ENCODE measurements at places on chromosomes 16 and 17.

GRCh38 chr17:18191967-18192366 is 8.3 kb downstream of the ALKBH5 start:
- DNase-seq = no peak

DNA sequence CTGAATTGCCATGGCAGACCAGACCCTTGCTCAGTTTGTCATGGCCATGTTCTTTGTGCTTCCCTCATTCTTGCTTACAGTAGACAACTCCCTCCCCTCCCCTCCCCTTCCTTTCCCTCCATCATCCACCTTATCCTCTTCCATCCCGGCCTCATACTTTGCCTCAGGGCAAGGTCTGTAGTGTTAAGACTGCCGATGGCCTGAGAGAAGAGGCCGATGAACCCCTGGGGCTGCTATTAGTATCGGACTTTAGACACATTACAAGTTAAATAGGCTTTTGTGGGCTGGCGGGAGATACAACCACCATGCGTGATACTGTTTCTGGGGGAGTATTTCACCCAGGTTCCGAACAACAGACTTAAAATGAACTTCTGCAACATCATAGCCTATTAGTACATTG is 364.5 kb upstream of the ZFHX3 start:
- no peak for DNase-seq

- no peak for DNase-seq
Observed at GRCh38 chr16:67174706-67175231, 4.4 kb downstream of the NOL3 start.

DNA sequence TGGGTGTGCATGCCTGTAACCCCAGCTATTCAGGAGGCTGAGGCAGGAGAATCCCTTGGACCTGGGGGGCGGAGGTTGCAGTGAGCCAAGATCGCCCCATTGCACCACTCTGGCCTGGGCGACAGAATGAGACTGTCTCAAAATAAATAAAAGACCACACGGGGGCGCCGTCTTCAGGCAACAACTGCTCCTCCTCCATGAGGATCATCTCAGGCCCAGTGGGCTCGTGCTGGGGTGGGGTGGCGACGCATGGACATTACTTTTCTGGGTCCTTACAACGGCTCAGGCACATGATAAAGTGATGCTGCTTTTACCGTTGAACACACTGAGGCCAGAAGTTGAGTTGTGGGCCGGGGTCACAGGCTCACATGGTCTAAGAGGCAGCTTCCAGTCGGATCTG is 56.2 kb downstream of the PRMT7 start:
- no peak for DNase-seq

- peak; percentile 97 for DNase-seq
Observed at GRCh38 chr17:66540131-66540781, 237.8 kb downstream of the PRKCA start.

DNA sequence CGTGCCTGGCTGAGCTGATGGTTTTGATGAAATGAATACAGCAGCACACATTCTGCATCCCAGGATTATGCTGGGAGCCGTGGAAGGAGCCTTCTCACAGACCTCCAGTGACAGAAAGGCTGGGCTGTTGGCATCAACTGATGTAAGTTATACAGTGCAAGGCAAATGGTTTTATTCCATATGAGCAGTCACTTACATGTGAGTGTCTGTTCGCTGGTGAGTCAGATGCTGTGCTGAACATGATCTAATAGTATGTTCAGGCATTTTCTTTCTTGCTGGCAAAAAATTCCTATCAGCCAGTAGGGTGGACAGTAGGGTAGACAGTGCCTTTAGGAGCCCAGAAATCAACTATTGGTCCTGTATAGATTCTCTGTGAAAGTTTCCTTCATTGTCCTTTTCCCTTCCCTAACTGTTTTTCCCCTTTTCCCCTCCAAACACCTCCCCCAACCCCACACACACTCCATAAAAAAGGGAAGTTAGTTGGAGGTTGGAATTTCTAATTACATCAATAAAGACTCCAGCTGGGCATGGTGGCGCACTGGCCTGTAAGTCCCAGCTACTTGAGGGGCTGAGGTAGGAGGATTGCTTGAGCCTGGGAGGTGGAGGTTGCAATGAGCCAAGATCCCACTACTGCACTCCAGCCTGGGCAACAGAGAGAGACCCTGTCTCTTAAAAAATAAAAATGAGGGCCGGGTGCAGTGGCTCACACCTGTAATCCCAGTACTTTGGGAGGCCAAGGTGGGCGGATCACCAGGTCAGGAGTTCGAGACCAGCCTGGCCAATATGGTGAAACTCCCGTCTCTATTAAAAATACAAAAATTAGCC is 36.2 kb downstream of the LDHD start:
- DNase-seq = no peak

DNA sequence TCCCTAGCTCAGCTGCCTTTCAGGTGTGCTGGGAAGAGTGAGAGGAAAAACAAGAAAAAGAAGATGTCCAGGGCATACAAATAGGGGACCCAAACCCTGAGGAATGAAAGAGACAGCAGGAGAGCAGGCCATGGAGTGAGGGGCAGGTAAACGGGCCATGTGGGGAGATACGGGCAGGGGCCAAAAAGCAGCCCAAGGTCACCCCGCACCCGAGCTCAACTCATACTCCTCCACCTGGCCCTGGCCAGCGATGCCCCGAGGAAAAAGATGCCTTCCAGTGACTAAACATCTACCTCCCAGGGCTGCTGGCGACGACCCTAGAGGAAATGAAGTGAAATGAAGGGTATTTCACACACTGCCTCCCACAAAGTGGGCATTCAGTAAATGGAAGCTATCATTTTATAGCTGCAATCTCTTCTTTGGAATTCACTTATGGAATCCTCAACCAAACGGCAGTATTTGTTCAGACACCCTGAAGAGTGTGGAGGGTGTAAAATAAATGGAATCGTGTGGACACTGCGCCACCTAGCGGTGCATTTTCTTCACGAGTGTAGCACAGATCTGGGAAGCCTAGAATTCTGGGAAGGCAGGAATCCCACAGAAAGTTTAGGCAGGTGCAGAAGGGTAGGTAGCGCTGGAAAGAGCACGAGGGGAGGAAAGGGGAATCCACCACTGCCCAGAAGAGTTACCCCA is 14.9 kb downstream of the ELAC2 start:
- peak; percentile 65 for DNase-seq

- no peak for DNase-seq
Observed at GRCh38 chr17:81884520-81884919, 6.9 kb downstream of the ALYREF start.

GRCh38 chr16:51150165-51150887 is 744 bp downstream of the SALL1 start:
- no peak for DNase-seq

- DNase-seq = no peak
Observed at GRCh38 chr17:68697850-68698361, 96.7 kb upstream of the FAM20A start.

- no peak for DNase-seq
Observed at GRCh38 chr16:66135838-66136237, 230.7 kb upstream of the CDH5 start.

- no peak for DNase-seq
Observed at GRCh38 chr17:49260817-49261291, 30.3 kb upstream of the PHOSPHO1 start.

- peak; percentile 99 for DNase-seq
Observed at GRCh38 chr16:27718201-27719105, 168.5 kb downstream of the KATNIP start.

GRCh38 chr16:27240948-27241531 is 27.5 kb downstream of the NSMCE1 start:
- no peak for DNase-seq

DNA sequence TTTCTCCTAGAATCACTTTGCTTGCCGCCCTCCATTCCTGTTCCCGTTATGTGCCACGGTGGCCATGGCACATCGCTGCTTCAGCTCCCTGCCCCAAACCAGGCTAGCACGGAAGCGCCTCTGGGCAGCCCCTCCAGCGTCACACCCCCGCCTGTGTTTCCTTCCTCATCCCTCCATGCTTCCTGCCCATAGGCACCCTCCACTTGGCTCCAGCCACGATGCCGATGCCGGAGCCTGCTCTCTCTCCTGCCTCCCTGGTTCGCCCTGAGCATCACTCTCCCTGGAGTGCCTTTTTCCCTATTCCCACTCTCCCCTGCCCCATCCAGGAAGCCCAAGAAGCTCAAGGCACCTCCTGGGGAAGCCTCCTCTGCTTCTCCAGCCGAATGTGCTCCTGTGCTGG is 3.2 kb upstream of the ARHGAP23 start:
- DNase-seq = no peak

GRCh38 chr17:27778183-27778582 is 22.1 kb downstream of the NOS2 start:
- DNase-seq = no peak

DNA sequence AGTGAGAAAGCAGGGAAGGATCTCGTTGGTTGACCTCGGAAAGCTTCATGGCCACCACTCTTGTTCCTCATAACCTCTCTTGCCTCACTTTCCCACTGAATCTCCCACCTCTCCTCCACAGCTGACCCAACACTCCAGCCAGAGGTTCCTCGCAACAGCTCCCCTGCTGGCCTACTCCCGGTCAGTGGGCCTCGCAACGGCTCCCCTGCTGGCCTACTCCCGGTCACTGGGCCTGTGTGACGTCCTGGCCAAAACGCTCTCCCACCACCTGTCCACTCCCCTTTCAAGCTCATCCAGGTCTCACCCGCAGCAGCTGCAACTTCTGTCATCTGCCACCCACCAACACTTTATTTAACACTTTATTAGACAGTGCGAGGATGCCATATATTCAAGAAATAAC is 149.1 kb downstream of the VPS53 start:
- DNase-seq = no peak

- DNase-seq = no peak
Observed at GRCh38 chr16:26382586-26382985, 684.1 kb upstream of the C16orf82 start.
